ENCODE measurements at places on chromosomes 7 and 10.

DNA sequence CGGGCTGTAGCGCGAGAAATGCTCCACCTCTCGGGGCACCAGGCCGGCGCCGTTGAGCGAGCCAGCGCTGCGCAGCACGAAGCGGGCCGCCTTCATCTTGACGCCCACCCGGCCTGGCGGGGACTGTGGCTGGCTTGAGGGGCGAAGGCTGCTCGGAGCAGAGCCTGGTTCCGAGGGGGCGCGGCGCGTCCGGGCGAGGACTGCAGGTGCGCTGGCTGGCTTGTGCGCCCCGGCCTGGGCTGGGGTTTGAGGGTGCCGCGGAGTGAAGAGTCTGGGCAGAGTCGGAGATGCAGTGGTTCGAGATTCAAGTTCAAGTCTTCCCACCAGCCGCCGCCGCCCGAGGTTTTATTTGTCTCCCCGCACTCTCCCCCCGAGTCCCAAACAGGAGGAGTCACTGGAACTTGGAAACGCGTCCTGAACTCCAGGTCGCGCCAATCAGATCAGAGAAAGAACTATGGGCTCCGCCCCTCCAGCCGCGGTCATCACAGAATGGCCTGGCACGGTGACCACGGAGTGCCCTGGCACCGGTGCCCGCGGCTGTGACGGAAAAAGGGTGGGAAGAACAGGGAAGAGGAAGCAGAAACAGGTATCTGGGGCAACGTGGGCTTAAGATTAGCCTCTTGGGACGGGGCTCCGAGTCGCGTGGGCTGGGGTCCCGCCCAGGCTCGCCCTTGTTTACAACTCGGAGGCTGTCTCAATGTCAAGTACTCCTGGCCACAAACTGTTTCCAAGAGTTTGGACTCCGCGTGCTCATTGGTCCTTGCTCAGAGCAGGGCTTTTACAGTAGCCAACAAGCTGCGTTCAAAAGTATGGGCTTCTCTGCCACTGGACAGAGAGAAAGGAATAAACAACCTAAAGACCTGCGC is at the start of gene PDK4:
PDK4 (minus strand) TSS at position 319 of the 866 bp plus-strand sequence; CDS start at position 96, 223 bp downstream.
- peak; percentile 32 for DNase-seq

DNA sequence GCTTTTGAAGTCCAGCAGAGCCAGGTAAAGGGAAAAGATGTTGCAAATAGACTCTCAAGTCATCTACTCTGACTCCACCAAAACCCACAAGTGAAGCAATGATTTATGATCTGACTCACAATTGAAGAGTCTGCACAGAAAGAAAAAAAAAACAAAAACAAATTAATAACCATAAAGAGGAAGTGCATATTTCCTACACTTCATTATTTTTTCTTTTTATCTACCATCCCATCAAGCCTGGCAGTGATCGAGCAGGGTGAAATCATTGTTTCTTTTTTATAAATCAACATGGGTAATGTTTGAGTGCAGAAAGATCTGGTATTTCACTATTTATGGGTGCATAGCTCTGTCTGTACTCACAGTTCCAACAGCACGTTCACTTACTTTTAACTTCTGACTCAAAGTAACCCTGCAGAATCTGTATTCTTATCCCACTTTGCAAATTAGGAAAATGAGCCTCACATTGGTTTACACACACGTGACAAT is 829.0 kb downstream of the TNS3 start:
- DNase-seq: no peak

DNA sequence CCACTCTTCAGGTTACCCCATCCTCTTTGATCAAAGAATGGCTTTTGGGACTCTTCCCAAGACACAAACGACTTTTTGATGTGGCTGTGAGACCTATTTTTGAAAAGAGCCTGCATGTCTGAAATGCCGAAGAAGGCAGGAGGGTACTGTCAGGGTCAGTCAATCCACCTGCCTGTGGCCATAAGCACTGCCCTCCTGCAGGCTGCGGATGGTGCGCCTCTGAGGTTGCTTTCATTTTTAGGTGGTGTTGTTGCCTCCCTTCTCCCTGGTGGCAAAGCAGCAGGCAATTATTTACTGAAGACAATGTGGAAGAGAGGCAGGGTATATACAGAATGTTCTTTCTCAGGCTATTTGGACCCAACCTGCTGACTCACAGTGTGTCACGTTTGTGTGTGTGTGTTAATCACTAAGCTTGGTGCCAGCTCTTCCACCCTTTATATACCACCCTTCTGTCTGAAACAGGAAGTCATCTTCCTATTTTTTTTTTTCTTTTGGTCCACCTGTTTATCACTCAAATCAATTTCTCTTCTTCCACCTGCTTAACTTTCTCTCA is 1421.2 kb upstream of the CELF2 start:
- DNase-seq: no peak

DNA sequence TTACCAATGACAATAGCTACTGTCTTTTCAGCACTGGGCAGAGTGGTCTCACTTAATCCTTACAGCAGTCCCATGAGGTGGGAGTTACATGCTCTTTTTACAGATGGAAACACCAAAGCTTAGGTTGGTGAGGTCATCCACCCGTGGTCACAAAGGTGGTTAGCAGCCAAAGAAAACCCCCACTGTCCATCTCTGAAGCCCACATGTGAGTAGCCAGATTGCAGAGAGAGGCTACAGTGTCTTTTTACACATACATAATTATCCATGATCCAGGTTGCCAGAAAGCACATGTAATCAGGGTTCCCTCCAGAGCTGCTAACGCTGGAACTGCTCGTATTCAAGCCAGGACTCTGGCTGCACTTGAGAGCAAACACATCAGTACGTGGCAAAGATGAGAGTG is 24.6 kb upstream of the ANKRD2 start:
- DNase-seq: no peak

GRCh38 chr7:6613706-6614105 is 1.7 kb upstream of the ZNF853 start:
- DNase-seq: no peak

DNA sequence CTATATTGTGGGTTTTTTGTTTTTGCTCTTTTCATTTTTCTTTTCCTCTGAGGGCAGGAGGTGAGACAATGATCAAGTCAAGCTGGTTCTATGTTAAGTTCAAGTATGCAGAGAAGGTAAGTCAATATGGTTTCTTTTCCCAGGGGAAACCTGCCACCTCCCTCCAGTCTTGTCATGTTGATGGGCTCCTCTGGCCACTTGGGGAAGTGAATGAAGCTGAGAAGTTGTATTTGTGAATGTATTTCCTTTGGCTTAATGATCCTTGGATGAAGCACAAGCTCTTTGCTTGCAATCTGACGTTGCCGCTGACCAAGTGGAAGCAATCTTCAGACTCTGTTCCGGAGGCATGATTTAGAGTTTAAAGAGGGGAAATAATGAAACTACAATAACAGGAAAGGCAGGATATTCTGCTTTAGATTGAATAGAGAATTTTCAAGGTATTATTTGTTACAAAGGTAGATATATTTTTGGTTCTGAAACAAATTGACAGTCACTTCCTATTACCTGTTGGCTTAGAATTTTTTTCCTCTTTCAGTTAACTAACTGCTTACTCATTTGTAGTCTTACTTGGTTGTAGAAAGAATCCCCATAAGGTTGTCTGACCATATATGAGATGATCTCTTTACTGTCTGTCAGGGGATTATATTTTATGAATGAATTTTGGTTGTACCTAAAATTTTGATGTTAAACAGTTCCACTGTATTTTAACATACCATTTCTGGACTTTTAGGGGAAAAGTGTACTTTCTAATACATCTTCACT is 369.6 kb downstream of the AUTS2 start:
- no peak for DNase-seq

- DNase-seq: no peak
Measured at GRCh38 chr10:117537436-117537903, 5.1 kb upstream of the EMX2 start.

- DNase-seq: peak; percentile 71
Measured at GRCh38 chr10:95290461-95291364, at the start of gene PDLIM1. PDLIM1 (minus strand) TSS chr10:95291003; CDS start chr10:95290915, 88 bp downstream.

DNA sequence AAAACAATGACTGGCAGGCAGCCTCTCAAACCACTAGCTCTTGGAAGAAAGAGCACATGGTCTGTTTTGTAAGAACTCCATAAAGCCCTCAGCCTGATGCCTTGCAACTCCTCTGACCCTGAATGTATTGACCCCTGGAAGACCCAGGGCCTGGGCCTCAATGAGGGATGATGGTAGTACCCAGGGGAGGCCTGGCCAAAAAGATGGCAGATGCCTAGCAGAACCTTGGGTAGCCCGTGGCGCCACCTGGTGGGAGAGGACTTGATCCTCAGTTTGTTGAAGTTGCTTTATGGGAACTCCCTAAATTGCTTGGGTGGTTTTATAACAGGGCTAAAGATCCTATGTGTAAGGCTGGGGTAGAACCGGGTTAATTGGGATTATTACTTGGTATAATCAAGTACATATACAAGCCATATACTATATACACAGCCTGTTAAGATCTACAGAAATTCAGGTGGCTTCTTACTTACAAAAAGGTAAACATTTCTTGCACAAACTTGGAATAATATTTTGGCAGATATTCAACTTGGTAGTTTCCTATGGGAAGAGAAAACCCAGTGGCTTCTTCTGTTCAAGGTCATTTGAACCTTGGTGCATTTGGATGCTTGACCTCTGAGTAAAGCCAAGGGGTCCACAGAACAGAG is 95.8 kb upstream of the CACUL1 start:
- peak; percentile 40 for DNase-seq

GRCh38 chr10:98994030-98994429 is 241.6 kb downstream of the HPSE2 start:
- DNase-seq: no peak

DNA sequence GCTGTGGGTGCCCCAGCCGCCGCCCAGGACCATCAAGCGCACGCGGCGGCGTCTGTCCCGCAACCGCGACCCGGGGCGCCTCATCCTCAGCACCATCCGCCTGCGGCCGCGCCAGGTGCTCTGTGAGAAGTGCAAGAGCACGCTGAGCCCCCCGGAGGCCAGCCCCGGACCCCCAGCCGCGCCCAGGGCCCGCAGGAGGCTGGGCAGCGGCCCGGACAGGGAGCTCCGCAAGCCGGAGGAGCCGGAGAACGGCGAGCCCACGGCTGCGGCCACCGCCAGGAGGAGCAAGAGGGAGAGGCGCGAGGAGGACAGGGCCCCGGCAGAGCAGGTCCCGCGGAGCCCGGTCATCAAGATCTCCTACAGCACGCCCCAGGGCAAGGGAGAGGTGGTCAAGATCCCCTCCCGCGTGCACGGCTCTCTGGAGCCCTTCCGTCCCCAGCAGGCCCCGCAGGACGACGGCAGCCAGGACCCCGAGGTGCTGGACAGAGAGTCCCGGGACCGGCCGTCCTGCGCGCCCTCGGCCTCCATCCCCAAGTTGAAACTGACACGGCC is 8.0 kb downstream of the PWWP2B start:
- DNase-seq: no peak

All from CD4-positive, alpha-beta T cell treated with Interleukin-15 for 1 hour (primary cell).